ENCODE measurements at places on chromosomes 12 and 14. TPM values are rescaled to one million over a fixed set of nuclear protein-coding genes. Genes with fewer than 3 reads are reported as not detected.
A peak's percentile ranks its signal among the peaks of the same experiment; 100 is the strongest.

- DNase-seq, result no peak
Observed at GRCh38 chr14:32078023-32078857, 1.1 kb downstream of the ARHGAP5 start.

DNA sequence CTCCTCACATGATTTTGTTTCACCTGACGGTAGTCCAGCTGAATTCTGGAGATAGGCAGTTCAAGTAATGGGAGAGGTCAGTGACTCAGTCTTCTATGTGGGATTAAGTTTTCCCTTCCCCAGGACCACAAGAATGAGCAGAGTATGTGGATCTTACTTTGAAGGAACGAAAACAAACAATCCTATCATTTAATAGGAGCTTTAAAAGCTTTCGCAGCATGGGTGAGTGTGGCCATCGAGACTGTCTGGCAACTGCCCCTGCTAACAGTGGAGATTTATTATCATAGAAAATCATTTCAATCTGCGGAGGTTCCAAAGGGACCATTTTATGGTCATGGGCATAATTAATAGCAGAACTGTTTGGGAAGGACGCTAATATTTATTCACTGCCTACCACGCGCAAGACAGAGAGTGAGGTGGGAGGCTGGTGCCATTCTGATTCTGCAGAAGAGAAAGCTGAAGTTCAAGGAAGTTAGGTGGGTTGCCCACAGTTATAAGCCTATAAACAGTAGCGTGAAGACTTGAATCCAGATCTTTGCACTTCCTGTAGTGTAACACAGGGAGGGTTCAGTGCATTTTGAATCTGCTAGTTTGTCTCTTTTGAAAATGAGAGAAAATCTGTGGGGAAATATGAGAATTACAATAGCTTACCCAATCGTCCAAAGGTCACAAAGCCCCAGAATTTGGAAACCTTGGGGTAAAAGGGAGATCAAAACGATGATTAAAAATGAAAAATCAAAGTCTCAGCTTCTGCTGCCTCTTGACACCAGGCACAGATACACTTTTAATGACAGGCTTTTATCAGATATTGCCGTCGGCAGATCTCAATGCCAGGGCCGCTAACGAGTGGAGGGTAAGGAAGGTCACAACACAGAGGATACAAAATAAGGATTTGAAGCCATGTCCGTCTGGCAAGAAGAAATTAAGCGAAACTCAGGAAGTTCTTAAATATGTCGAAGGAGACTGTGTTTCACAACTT is 209.6 kb downstream of the CRADD start:
- no peak for DNase-seq

DNA sequence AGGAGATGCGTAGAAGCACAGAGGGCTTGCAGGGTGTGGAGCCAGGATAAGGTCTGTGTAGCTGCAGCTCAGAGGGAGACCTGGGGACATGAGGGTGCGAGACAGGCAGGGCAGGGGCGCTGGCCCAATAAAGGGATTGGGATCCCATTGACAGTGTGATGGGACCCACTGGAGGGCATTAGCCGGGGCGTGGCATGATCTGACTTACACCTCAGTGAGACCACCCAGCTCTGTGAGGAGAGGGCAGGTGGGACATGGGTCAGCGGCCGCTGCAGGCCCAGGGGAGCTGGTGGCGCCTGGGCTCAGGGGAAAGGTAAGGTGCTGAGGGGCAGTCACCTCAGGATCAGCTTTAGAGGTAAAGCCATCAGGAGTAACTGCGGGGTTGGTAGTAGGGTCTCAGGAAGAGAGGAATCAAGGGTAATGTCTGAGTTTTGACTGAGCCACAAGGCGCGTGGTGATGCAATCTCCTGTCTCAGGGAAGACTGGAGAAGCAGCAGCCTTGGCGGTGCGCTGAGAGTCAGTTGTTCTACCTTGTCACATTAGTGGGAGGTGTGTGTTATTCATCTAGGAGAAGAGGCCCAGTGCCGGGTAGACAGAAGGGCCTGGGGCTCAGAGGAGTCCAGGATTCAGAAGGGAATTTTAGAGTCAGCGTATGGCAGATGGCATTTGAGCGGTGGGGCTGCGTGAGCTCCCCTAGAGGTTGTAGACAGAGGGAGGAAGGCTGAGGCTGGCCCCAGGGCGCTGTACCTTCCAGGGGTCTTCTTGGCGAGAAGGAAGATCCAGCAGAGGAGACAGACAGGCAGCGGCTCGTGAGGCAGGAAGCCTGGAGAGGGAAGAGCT is 30.8 kb upstream of the BDKRB2 start:
- no peak for DNase-seq

- no peak for DNase-seq
Observed at GRCh38 chr14:105185001-105185400, 3.9 kb upstream of the NUDT14 start.

GRCh38 chr12:85065837-85066482 is 29.8 kb downstream of the LRRIQ1 start:
- no peak for DNase-seq

- DNase-seq, result no peak
Observed at GRCh38 chr12:106276032-106276740, 26.3 kb upstream of the TCP11L2 start.

GRCh38 chr12:124294780-124295341 is at the start of gene RFLNA:
RFLNA (plus strand) TSS chr12:124295093; CDS start chr12:124295430, 337 bp downstream.
- no peak for DNase-seq

- no peak for DNase-seq
Observed at GRCh38 chr12:70576341-70577282, 60.6 kb downstream of the PTPRB start.

GRCh38 chr12:53624458-53624857 is 1.7 kb downstream of the ATF7 start:
- no peak for DNase-seq

DNA sequence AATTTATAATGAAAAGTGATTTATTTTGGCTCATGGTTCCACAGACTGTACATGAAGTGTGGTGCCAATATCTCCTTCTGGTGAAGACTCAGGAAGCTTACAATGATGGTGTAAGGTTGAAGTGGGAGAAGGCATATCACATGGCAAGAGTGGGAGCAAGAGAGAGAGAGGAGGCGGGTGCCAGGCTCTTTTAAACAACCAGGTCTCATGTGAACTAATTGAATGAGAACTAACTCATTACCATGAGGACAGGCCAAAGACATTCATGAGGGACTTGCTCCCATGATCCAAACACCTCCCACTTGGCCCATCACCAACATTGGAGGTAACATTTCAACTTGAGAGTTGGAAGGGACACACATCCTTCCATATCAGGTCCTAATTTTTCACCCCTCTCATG is 155.2 kb downstream of the SLC38A4 start:
- no peak for DNase-seq

- peak; percentile 76 for DNase-seq
Observed at GRCh38 chr14:101371799-101372793, 189.2 kb upstream of the DIO3 start.

- DNase-seq, result no peak
Observed at GRCh38 chr14:101959277-101959676, 5.1 kb upstream of the DYNC1H1 start.

DNA sequence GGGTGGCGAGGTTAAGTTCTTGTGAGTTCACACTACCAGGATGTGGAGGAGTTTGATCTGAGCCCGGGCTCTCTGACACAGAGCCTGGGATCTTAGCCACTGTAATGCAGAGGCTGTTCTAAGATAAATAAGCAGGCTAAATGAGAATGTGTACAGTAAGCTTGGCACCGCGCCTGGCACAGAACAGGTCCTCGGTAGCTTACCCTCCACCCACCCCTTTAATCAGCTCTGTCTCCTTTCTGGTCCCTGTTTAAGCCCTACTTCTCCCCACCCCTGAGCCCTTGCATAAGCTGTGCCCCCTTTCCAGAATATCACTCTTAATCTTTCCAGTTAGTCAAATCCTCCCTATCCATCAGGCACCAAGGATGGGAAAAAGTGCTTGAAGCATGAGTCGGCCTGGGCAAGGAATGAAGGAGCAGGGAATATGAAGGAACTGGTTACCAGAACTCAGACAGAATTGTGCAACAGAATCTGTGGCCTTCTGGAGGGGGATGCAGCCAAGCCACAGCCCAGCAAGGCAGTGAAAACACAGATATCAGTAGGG is 32.8 kb upstream of the CMKLR1 start:
- no peak for DNase-seq

DNA sequence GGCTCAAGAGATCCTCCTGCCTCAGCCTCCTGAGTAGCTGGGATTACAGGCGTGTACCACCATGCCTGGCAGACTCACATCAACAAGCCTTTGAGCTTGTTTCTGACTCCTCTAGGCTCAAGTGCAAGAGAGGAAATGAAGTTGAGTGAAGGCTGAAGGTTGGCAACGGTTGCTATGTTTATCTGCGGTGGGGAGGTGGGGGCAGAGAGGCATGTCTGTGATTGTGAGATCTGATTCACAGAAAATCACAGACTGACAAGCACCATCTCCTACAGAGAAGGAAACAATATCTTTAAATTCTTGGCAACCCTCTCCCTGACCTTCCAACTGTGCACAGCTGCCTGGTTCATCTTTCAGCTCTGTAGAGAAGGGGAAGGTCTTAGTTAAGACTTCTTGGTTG is 22.1 kb upstream of the NINJ2 start:
- no peak for DNase-seq

- DNase-seq, result no peak
Observed at GRCh38 chr14:99696929-99697328, 12.8 kb downstream of the CYP46A1 start.

- DNase-seq, result no peak
Observed at GRCh38 chr12:15488481-15488880, 166.2 kb downstream of the PTPRO start.

- DNase-seq, result no peak
Observed at GRCh38 chr12:104410786-104411185, 46.0 kb upstream of the CHST11 start.

DNA sequence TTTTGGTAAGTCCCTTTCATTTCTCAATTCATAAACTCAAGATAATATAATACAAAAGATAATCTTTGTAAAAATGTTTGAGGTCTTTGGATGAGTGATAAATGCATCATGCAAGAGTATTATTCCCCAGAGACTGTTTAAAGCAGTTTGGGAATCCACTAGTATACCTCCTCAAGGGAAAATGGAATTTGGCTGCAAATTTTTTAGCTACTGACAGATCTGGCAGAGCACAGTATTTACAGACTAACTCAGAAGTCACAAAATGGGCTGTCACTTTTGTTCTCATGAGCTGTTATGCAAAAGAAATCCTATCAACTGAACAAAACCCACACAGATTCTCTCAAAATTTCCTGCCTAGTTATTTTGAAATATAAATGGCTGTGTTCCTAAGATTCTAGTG is 9.9 kb downstream of the SPIC start:
- no peak for DNase-seq

GRCh38 chr12:119391673-119392072 is 57.1 kb downstream of the CCDC60 start:
- no peak for DNase-seq

- no peak for DNase-seq
Observed at GRCh38 chr12:14952299-14952921, 9.0 kb downstream of the ARHGDIB start.

DNA sequence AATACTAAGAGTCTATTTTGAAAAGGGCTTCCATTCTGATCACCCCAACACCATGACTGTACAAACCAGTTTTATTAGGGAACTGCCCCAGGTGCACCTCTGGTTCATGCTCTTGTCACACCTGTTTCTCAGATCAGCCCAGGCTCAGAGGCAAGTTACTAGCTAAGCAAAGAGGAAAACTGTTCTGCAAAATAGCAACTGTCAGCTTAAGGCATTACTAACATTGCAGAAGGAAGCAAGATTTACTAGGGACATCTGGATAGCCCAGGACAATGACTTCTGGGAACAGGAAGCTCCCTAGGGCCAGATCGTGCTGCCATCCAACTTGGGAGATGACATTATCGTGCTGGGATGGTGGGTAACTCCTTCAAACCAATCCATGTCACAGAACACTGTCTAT is 30.1 kb downstream of the ANAPC7 start:
- no peak for DNase-seq

DNA sequence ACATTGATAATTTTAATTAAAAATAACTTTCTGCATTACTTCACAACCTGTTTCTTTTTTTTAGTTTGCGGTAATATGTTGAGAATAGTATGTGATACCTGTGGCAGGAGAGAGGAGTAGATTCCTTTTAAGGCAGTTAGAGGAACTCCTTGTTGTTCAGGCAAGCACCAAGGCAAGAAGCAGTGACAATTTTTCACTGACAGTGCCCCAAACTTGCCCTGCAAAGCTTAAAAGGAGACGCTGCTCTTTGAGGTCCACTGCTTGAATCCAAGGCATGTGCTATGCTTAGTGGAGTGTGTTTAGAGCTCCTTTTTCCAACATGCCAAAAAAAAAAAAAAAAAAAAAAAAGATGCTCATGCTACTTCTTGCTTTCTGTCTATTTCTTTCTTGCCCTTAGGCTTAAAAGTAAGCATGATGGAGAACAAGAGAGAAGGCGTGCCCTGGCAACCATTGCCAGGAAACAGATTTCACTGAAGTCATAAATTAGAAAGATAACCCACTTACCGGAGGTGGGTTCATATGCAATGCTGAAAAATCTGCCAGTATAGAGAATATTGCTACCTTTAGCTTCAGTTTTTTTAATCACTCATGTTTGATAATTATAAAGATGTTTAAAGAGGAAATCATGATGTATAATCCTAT is 58.3 kb upstream of the DYRK2 start:
- DNase-seq, result no peak

- no peak for DNase-seq
Observed at GRCh38 chr12:120220838-120221575, 20.1 kb upstream of the RPLP0 start.

- DNase-seq, result no peak
Observed at GRCh38 chr14:44893535-44893934, 68.2 kb downstream of the KLHL28 start.

GRCh38 chr14:102225386-102225785 is 79.6 kb downstream of the MOK start:
- no peak for DNase-seq

- no peak for DNase-seq
Observed at GRCh38 chr14:89428173-89428523, 11.1 kb upstream of the FOXN3 start.

- no peak for DNase-seq
Observed at GRCh38 chr12:2739832-2740641, 54.7 kb upstream of the FKBP4 start.

- DNase-seq, result no peak
Observed at GRCh38 chr12:67826946-67827720, 162.1 kb upstream of the IFNG-AS1 start.

RIPK3 gene
- 10.1 TPM for total RNA-seq

ZFHX2 gene
- 0.74 TPM for total RNA-seq

ESRRB gene
- total RNA-seq, result 0.74 TPM

TRAF3 gene
- 14.0 TPM for total RNA-seq

DPY19L2 gene
- 9.6 TPM for total RNA-seq

TSPAN19 gene
- total RNA-seq, result not detected

CMTM5 gene
- not detected for total RNA-seq

RNF212B gene
- total RNA-seq, result not detected

ANAPC5 gene
- 143 TPM for total RNA-seq

EMP1 gene
- 675 TPM for total RNA-seq

Measured in vagina (tissue), 2 donors.